Stimulated activated CD8-positive, alpha-beta memory T cell treated with anti-CD3 and anti-CD28 coated beads, Interleukin-2, amount 100 ng/mL, for 1 hour (primary cell): ENCODE measurements at places on chromosomes 1 and 21.

DNA sequence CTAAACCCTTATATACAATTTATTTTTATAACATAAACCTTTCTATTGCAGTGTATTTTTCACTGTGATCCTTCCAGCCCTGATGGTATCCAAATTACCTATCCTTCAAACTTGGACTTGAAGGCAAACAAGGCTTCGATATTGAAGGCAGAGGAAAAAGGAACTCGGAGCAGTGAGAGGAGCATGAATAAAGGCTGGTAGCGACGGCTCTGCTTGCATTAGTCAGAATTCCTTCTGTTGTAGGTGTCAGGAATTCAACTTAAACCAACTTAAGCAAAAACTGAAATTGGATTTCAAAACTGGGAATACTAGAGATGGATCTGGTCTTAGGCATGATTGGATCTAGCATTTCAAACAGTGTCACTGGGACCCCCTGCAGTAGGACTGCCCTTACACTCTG, 17.8 kb upstream of the SSX2IP start:
- no peak for DNase-seq

GRCh38 chr1:206693592-206693991, 8.9 kb downstream of the MAPKAPK2 start:
- DNase-seq, result no peak

GRCh38 chr1:53562291-53562980, 103.2 kb downstream of the DMRTB1 start:
- DNase-seq, result peak; percentile 9

- no peak for DNase-seq
Measured at GRCh38 chr1:94526152-94526980, 15.2 kb downstream of the F3 start.

- DNase-seq, result no peak
Measured at GRCh38 chr1:230632273-230632873, 9.9 kb upstream of the COG2 start.

GRCh38 chr1:205028924-205029323, 14.1 kb upstream of the CNTN2 start:
- no peak for DNase-seq
